HepG2 (cell line): ENCODE measurements at places on chromosomes 5 and 9. TPM values are rescaled to one million over a fixed set of nuclear protein-coding genes. Genes with fewer than 3 reads are reported as not detected.

Gene SLC6A3
- total RNA-seq, result not detected in 2 replicates

Gene TMEM232
- 0.27 and 0.71 TPM in 2 replicates for total RNA-seq

Gene SNCAIP
- total RNA-seq, result not detected in 2 replicates

Gene CBY3
- not detected in 2 replicates for total RNA-seq

Gene MYMK
- not detected in 2 replicates for total RNA-seq

Gene TBC1D13
- 17.9 and 18.4 TPM in 2 replicates for total RNA-seq

Gene FOXD4
- 0.18 TPM in 1 of 2 replicates, not detected in the other for total RNA-seq

Gene HSPB3
- total RNA-seq, result not detected in 2 replicates

Gene PCDHGC4
- 0.07 TPM in 1 of 2 replicates, not detected in the other for total RNA-seq

Gene PFN3
- total RNA-seq, result not detected in 2 replicates

Gene ELAVL2
- total RNA-seq, result not detected in 2 replicates

- DNase-seq, result no peak
Measured at GRCh38 chr5:132635873-132636272, 22.1 kb upstream of the IL13 start.

DNA sequence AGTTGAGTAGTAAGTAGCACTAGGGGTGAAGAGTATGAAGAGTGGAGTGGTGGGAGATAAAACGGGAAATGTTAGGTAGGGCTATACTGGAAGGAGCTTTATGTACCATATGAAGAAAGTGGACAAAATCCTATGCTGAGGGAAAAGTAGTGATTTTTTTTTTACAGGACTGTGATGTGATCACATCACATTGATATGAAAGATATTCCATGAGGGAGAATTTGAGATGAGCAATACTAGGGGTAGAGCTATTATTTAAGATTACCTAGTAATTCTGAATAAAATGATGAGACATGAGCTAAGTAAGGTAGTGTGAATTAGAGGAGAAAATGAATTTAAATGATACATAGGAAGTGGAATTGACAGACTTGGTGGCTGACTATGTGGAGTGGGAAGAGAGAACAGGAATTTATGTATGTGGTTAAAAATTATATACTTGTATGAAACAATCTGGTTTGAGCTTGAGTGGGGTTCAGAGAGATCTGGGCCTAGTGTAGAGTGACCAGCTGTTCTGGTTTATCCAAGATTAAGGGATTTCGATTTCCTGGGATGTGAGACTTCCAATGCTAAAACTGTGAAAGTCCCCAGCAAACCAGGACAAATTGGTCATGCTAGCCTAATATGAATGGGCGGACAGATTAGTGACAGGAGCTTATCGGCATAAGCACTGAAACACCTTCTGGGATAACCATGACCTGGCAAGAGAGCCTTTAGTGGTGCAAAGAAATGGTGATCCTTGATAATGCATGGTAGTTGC is 29.3 kb upstream of the STOM start:
- no peak for DNase-seq

GRCh38 chr5:80033513-80033912 is 1.6 kb upstream of the THBS4 start:
- no peak for DNase-seq

GRCh38 chr5:138873466-138874221 is 1.5 kb downstream of the LRRTM2 start:
- DNase-seq, result no peak

GRCh38 chr5:119290161-119290569 is 65.7 kb upstream of the TNFAIP8 start:
- no peak for DNase-seq

- DNase-seq, result no peak
Measured at GRCh38 chr9:131965103-131965502, 114.6 kb downstream of the MED27 start.

GRCh38 chr5:163571744-163572143 is 66.3 kb downstream of the MAT2B start:
- no peak for DNase-seq

GRCh38 chr5:108681079-108681921 is 66.4 kb upstream of the FER start:
- DNase-seq, result peak; percentile 50

GRCh38 chr5:80034962-80035821 is at the start of gene THBS4:
THBS4 (plus strand) TSS chr5:80035348; CDS start chr5:80035538, 190 bp downstream.
- no peak for DNase-seq

- no peak for DNase-seq
Measured at GRCh38 chr5:127776477-127776876, 73.3 kb downstream of the CCDC192 start.

GRCh38 chr5:65742565-65743231 is 20.7 kb downstream of the NLN start:
- peak; percentile 40 for DNase-seq

DNA sequence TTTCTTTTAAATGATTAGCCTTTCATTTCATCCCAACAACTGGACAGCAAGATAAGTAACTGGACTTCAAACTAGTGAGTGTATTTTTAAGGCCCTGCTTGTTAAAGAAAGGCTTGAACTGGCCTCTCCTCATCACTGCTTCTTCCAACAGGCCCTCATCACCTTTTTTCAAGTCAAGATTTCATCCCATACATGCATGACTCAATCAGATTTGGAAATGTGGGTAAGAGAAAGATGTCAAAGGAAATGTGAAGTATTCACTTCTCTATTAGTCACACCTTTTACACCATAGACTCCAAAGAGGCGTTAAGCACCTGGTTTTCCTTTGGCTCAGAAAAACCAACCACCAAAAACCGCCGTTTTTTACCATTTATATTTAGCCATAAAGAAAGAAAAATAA is 4.9 kb downstream of the NR4A3 start:
- no peak for DNase-seq

DNA sequence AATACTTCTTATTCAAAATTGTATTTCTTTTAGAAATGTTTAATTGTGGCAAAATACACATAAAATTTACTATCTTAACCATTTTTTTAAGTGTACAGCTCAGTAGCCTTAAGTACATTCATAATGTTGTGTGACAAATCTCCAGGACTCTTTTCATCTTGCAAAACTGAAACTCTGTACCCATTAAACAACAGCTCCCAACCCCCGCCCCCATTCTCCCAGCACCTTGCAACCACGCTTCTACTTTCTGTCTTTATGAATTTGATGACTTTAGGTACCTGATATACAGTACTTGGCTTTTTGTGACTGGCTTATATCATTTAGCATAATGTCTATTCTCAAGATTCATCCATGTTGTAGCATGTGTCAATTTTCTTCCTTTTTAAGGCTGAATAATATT is 2.8 kb upstream of the IL5 start:
- DNase-seq, result no peak

DNA sequence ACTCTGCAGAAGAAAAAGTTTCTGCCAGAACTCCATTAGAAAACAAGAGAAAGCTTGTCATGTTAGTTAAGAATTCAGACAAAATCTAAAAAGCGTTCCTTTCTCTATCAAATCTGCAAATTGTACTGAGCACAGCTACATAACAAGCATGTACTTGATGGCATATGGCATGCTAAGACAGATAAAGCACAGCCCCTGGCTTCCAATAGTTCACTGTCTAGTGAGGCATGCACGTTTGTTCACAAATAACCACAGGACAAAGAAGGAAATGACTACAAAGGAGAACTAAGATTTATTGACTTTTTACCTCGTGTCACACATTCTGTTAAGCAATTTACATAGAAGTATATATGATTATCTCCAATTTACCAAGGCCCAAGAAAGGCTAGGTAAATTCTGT is 518.2 kb upstream of the TLE4 start:
- no peak for DNase-seq

DNA sequence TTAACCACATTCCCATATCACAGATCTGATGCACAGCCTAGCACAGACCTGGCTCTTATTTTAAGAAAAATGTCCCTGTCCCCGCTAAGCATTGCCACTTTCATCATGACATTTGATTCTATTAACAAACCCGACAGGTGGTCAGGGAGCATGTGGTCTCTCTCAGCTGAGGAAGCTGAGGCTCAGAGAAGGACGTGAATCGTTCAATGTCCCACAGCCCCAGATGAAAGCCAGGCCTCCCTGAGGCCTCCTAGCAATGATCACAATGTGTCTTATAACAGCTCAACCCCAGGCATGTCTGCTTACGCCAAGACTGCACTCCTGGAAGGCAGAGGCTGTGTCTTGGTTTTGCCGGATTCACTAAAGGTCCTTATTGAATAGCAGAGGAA is 10.4 kb upstream of the CRB2 start:
- DNase-seq, result no peak

DNA sequence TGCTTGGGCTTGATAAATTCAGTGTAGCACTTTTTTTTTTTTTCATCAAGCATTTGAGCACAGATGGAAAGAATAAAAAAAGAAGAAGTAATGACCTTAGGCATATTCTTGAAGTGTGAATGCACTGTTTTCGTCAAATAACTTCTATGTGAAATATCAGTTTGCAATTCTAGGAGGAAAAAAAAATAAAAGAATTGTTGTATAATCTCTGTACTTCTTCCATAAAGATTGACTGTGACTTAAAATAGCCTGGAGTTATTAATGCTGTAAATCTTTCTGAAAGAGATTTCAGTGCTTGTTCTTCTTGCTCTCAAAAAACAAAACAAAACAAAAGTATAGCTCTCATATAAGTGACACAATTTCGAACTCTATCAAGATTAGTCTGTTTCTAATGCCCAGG is 536.9 kb upstream of the ZNF608 start:
- DNase-seq, result no peak

- DNase-seq, result no peak
Measured at GRCh38 chr5:56228631-56229030, 4.5 kb downstream of the ANKRD55 start.

DNA sequence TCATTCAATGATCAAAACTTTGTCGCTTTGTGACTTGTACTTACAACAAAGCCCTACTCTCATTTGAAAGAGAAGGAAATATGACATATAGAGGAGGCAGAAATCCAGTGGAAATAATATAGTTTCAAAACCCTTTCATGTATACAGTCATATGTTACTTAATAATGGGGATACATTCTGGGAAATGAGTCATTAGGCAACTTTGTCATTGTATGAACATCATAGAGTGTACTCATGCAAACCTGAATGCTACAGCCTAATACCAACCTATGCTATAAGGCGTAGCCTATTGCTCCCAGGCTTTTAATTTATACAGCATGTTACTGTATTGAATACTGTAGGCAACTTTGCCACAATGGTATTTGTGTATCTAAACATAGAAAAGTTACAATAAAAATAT is 69.0 kb upstream of the SMC2 start:
- DNase-seq, result no peak

GRCh38 chr9:106920701-106921283 is 57.8 kb downstream of the ZNF462 start:
- peak; percentile 18 for DNase-seq

- DNase-seq, result no peak
Measured at GRCh38 chr5:83471405-83472212, at the start of gene VCAN. VCAN (plus strand) TSS chr5:83471744; CDS start chr5:83483519, 11,775 bp downstream.

DNA sequence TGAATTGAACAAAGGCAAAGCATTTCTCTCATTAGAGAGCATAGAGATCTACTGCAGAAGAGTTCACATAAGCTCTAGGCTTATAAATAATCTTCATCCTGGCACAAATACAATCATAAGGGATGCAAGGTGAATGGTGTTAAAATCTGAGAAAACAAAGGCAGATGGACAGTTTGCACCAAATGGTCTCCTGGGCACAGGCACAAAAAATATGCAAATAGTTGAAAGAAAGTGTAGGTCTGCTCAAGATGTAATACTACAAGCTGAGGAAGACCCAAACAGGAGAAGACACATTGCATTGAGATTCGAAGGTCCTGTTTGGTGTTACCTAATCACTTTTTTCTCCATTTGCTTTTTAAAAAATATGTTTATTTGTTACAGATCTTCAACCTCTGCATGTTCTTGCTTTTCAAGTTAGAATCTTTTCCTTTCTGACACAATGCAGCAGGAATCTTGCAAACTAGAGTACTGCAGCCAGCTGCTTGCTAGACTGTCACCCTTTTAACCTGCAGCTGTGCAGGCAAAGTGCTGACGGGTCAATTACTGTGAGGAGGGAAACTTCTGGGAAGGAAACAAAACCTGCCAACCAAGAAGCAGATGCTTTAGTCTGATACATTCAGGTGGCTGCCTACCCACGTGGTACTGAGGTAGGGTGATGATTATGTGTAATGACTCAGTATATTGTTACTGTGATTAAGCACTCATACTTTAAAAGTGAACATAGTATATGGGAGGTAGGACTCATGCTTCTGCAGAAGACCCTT is 1048.6 kb upstream of the SEMA6A start:
- no peak for DNase-seq

- peak; percentile 77 for DNase-seq
Measured at GRCh38 chr5:57366744-57367143, 115.9 kb downstream of the ACTBL2 start.

DNA sequence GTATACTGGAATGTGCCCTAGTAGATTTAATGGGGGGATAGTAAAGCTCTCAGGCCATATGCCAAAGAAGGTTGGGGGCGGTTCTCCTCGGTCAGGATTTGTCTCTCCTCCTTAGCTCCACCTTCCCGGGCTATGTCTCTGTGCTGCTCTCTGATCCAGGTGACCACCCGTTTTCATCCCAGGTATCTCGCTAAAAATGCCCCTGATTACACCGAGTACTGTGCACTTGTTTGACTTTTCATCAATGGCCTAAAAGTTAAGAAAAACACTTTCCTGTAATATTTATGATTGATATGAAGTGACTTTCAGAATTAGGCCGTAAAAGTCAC is 724 bp downstream of the NDUFS6 start:
- DNase-seq, result peak; percentile 24

DNA sequence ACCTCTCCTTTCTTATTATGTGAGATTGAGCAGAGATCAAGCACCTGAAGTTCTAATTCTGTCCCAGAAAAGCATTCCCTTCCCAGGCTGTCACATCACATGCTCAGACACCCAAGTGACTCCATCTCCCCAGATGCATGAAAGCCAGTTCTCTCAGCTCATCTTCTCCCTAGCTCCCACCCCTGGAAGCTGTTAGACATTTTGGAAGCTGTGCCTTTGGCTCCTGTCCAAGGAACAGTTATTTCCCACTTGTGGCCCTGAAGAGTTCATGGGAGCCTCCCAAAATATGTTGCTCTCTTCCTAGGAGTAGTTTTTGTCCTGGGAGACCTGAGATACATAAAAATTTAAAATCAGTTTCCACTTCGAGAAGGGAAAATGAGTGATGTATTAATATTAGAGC is 161.4 kb upstream of the GAS1 start:
- DNase-seq, result no peak

DNA sequence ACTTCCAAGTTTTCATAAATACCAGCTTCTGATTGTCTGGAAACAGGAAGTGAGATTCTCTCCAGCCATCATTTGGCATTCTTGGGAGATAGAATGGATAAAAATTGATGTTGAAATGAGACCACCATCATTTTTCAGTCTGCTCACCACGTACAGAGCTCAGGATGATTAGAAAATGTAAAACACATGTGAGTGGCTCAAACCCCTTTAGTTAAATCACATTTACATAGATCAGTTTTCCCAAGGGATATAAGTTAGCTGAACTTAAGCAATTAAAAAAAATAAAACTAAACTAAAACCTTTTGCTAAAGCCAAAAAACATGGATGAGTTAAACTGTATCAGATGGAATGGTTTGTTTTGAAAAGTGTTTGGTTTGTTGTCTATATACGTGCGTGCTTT is 37.1 kb upstream of the GDNF start:
- no peak for DNase-seq

DNA sequence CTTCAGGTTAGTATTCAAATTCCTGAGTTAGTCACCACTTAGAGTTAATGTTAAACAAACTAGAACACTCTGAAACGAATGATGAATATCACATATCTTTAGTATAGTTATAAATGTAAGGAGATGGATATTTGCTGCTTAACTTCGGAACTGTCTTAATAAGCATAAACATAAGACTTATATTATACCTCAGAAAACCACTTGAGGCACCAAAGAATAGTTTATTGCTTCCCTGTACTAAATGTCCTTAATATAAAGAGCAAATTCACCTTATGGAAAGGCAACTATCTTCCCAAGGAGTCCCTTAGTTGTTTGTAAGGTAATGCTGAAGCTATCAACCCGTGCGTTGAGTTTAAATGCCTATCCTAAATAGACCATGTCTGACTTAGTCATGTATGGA is 300.0 kb upstream of the ADAMTSL1 start:
- no peak for DNase-seq
